ENCODE measurements at places on chromosomes 1 and 21.
A peak's percentile ranks its signal among the peaks of the same experiment; 100 is the strongest.

GRCh38 chr1:150555971-150556865, 7.0 kb downstream of the ADAMTSL4 start:
- DNase-seq = no peak

GRCh38 chr1:165010418-165011070, 346.0 kb downstream of the LMX1A start:
- DNase-seq = no peak

- no peak for DNase-seq
These were observed 140.1 kb upstream of the NFIA start for GRCh38 chr1:60942291-60942690.

GRCh38 chr1:88741413-88741812, 57.3 kb downstream of the PKN2 start:
- peak; percentile 39 for DNase-seq

GRCh38 chr1:99675994-99676393, 30.1 kb downstream of the PALMD start:
- DNase-seq = no peak

DNA sequence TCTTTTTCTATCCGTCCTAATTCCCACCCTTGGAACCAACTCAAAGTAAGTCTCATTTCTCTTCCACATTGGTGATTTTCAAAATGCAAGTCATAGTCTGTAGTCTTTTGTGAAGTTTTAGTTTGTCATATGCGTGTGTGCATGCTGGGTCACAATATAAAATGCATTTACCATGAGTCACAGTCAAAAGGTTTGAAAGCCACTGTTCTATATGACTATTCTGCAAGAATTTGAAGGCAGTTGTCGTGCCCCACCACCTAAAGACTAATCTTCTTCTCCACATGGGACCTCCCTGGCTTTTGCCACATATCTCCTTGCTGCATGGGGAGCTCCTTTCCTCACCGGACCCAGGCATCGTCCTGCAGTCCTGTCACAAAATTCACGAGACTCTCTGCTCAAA, 1.6 kb downstream of the STPG1 start:
- DNase-seq = no peak

DNA sequence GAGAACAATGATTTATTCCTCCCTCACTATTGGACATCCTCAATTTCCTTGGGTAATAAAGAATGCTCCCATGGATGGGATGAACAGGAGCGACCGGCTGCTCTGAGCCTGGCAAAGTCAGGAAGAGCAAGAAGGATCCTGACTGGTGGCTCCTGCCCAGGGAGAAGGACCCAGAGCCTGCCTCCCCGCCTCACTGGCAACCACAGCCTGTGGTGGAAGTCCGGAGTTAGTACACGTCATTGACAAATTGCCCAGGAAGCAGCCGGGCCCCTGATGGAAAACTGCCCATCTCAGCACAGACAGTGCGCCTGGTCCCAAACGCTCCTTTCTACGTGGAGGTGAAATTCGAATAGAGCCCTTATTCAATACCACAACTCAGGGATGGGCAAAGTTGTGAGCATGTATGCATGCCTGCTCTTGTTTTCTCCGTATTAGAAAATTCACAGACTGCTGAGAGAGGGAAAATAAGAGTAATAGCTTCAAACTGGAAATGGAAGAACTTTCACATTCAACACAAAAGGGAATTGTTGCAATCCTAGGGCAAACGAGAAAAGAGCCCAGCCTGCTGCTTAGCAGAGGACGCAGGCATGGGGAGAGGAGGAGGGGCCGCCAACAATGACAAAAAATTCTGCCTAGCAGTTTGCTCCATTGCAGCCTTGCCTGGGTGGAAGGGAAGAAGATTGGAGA, 397.1 kb upstream of the VAMP3 start:
- no peak for DNase-seq

DNA sequence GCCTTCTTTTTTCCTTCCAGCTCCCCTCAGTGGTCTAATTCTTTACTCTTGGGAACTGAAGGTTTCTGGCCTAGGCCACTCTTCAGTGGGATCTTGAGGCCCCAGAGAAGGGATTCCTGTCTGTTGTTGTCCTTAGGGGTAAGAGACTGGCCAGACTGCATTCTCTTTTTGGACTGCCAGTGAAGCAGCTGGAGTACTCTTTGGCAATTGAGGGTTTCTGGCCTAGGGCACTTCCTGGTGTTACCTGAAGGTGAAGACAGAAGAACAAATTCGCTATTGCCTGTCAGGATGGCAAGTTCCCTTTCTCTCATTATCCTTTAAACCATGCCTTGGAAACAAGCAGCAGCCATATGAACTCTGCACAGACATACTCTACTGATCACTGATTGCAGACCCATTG, 286.6 kb upstream of the ZP4 start:
- no peak for DNase-seq

GRCh38 chr1:231493421-231494185, 34.9 kb upstream of the TSNAX start:
- DNase-seq = peak; percentile 17

DNA sequence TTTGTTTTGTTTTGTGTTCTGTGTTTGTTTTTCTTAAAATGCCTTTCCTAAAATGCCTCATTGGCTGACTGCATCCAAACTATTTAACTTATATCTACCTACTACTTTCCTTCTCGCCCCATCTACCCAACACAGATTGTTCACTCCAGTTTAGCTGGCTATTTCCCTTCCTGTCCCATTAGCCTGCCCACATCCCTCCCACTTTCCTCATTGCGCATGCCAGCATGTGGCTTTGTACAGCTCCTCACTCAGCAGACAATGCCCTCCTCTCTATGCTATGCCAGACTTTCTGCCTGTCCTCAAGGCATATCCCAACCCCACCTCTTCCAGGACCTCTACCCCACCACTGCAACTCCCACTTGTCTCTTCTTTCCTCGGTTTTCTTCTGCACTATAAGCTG, 94.7 kb upstream of the C1orf21 start:
- DNase-seq = no peak

- no peak for DNase-seq
These were observed 34.2 kb downstream of the TRIM11 start for GRCh38 chr1:228372183-228373003.

DNA sequence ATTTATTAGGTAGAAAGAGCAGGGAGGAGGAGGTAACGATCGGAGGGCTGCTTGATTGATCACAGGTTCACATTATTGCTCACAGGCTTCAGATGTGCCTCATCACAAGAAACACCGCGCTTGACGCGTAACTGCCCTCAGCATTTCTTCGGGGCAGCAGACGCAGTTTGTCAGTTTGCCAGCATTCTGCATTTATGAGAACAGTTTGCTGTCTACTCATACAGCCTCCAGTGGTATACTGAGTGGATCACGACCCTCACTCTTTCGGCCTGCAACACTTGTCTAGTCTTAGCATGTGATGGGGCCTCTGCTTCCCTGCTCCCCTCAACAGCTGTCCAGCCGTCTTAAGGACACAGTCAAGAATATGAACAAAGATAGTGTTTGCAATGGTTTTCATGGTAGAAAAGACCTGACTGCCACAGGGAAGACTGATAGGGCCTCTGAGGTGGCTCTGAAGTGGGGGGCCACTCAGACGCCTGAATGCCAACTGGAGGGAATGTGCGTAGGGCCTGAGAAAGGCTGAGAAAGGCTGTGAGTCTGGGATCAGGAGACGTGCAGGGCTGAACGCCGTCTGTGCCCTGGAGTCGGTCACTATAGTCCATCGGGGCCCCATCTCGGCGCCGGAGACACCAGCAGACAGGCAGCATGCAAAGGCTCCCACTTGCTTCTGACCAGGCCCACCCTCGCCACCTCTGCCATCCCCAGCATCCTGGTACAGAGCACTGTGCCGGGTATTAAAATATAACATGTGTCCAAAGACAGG, 45.0 kb downstream of the UBE2G2 start:
- no peak for DNase-seq

GRCh38 chr1:42941640-42942330, 16.9 kb downstream of the SLC2A1 start:
- DNase-seq = peak; percentile 97

GRCh38 chr1:87106867-87107266, 192.4 kb downstream of the HS2ST1 start:
- no peak for DNase-seq

DNA sequence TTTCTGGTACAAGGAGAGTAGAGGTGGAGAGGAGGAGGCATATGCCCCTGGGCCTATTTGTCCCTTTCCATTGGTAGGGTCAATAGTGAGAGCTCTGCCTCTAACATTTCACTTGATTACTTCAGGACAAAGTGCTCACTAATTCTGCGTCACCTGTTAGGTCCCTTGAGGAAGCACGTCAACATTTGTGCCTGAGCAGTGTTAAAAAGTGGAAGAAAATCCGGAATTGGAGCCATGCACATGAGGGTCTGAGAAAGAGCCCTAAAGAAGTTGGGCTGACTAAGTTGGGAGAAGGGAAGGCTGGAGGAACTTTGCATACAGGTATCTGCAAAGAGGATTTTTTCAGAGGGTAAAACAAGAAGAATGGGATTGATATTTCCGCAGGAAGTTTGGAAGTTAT, 1.9 kb downstream of the SLC25A44 start:
- DNase-seq = no peak

DNA sequence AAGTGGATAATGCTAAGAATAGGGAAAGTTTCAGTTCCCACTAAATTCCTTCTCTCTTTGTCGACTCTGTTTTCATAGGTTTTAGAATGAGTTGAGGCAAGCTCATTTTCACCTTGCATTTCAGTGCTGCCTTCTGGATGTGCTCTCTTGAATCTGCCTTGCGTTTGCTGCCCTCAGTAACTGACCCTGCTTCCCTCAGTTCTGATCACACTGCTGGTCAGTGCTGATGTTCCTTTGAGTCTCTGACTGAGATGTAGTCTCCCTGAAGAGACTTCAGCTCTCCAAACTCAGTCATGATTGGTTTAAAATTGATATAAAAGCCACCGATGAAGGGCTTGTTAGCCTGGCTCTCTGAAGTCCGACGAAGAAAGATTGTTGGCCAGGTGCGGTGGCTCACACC, 25.2 kb upstream of the HMGN1 start:
- no peak for DNase-seq

GRCh38 chr1:152960452-152961044, 9.9 kb upstream of the SPRR4 start:
- no peak for DNase-seq

- no peak for DNase-seq
These were observed 267.3 kb downstream of the NEGR1 start for GRCh38 chr1:72015006-72015405.

DNA sequence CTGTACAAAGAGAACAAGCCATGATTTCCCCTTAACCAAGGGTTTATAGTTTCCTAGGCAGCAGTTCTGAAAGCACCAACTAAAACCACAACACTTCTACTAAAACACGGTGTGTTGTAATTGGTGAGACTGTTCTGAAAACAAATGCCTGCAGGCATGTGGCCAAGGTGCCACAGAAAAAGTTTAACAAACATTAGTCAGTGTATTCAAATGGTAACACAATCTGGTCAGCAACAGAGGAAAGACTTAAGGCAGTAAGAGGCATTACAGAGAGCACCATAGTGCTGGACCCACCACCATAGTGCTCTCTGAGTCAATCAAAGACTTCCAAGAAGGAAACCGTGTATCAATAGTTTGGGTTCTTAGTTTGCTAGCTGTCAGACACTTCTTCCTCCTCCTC, 16.7 kb downstream of the SNIP1 start:
- peak; percentile 88 for DNase-seq

DNA sequence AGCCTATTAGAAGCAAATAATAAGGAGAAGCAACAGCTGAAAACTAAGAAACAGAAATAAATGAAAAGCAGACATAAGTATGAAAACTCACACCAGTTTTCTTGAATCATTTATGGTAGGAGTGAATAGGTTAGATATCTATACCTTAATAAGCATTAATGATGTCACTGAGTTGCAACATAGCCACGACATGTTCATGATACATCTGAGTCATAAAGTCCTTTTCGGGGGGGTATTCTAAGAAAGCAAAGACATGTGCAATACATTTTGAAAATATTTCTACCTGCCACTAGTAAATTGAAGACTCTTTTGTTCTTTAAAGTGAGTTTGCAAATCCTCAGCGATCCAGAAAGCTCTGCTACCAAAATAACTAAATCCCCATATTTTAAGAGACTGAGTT, 7.2 kb downstream of the CD34 start:
- DNase-seq = no peak

DNA sequence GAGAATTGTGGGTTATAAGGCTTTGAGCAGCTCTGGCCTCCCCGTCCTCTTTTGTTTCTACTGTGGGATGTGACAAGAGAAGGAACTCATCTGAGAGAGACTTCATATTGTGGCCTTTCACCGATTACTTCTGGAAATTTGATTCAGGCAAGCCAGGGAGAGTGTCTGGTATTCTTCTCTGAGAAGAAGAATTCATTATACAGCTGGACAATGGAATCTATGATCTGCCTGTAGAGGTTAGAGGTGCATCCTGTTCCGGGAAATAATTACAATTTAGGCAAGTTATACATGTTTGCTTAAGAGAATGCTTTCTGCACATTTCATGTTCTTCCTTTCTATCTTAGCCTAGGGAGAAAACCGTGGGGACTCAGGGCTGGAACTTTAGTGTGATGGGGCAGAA, 12.8 kb upstream of the RNU1-2 start:
- DNase-seq = no peak

GRCh38 chr1:31058012-31058411, 7.5 kb downstream of the PUM1 start:
- DNase-seq = no peak

DNA sequence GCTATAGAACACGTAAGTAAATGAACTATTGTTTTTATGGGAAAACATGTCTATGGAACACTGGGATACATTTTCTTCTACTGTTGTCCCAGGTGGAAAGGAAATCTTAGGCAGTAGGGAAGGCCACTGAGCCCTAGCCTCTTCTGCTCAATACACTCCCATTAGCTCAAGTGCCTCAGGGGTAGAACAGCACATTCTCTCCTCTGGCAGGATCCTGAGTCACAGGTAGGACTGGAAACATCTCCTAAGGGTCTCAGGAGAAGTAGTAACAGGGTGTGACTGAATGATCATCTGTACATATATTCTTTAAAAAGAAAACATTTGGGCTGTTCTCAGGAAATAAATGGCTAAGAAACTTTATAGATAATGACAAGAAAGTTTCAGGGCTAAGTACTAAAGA, 175.6 kb upstream of the ESRRG start:
- no peak for DNase-seq

DNA sequence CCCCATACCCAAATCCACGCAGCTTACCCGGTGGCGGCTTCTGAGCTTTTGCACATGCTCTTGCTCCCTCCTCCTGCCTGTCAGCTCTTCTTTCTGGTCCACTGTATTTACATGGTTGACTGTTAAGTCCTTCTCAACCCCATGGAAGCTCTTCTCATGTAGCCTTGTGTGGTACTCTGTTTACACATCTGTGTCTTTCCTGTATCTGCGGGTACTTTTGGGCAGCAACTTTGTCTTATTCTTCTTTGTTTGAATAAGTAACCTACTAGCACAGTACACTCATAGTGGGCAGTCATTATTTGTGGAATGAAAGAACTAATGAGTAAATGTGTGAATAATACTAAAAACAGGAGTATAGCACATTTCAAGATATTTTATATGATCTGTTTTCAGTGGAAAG, 88.5 kb upstream of the GPR88 start:
- DNase-seq = no peak

DNA sequence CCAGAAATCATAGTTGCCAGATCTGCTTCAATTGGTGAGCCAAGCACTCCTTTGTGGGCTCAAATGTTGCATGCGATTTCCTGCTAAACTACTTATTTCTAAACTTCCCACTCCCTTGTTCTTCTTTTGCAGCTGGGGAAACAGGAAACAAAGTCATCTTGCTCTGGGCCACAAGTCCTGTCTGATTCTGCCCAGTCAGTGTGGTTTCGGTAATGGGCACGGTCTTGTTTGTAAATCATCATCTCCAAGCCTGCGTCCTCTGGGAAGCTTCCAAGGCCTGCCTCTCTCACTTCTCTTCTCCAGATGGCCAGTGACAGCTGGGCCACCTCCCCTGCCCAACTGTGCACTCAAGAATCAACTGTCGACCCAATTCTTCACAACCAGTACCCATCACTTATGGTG, 4.4 kb downstream of the S100A8 start:
- DNase-seq = no peak

GRCh38 chr21:27326301-27326700, 359.4 kb upstream of the ADAMTS5 start:
- DNase-seq = no peak

All from fibroblast of gingiva (primary cell).